Neural progenitor cell (in vitro differentiated cells): ENCODE measurements at places on chromosomes 3 and 15.

GRCh38 chr3:45762647-45763302, 33.6 kb downstream of the SLC6A20 start:
- no peak for DNase-seq

DNA sequence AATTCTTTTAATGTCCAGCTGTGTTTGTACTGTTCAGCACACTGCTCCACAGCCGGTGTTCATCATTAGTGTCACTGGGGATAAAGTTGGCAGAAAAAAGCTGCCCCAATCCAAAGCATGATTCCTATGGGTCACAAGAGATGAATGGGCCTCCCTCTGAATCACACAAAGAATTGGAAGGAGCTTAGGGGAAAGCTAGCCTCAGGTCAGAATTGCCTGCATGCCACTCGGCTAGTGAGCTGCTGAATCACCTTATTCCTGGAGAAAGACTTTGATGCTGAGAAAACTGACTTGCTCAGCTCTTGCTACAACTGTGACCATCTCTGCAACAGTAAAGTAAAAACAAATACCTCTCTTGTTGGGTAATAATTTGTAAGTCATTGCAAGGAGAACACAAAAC, 3.5 kb downstream of the CCK start:
- peak; percentile 82 for DNase-seq

DNA sequence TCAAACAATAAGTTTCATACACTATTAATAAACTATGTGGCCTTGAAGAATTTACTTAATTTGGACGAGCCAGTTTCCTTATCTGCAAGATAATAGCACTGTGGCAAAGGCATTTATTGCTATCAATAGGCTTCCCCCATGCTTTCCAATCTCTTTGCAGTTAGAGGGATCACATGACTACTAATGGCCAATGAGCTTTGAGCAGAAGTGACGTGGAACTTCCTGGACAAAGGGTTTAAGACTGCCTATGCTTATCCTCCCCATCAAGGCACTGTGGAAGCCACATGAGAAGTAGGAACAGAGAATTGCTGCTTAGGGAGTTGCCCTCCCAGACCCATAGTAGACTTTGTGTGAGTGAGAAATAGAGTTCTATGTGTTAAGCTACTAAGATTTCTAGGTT, 16.7 kb upstream of the ZMAT3 start:
- DNase-seq: no peak

DNA sequence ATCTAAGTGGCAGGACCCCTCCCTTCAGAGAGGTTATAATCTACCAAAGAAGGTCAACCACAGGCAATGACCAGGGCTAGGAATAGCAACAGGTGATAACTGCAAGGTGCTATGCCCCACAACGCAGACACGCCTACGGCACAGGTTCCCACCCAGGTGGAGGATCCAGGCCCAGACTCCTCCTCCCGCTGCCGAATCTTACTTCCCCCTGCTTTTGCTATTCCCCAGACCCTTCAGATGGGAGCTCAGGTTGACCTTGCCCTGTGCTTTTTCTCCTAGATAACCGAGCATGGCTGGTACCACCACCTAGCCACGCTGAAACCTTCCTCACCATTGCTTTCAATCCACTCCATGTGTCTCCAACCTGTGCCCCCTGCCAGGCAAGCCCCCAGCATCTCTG, 142.2 kb upstream of the IGF1R start:
- DNase-seq: no peak

- no peak for DNase-seq
These were observed 26.3 kb downstream of the CLDN16 start for GRCh38 chr3:190414297-190414696.

DNA sequence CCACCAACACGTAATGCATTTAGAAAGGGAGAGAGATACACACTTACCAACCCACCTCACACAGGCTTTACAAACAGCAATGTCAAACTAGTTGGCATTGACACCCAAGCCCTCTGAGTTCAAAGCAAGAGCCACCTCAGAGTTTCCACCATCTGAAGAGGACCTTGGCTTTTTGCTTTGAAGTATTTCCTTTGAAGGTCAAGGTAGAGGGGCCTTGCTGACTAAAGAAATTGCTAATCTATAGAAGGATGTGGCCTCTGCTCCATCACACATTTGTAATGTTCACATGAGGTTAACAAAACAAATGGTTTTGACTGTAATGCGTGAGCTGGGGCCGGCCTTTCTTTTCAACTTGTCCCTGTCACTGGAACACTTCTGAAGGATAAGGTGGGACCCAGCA, 117.7 kb downstream of the POLR2M start:
- no peak for DNase-seq

DNA sequence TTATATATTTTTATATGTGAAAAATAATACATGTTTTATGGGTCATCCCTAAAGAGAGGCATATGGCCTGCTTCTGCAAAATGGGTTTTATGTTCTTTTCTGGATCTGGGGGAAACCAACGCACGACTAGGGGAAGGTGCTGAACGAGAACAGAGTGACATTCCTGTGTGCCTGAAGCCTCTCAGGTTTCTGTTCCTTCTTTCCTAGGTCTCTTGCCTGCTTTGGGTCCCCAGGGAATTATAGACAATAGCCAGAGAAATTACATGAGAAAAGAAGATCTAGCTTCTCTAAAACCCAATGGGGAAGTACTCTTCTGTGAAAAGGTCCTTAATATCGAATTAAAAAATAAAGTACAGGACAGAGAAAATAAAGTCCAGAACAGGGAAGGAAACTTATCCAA, 66.5 kb downstream of the IGSF11 start:
- DNase-seq: peak; percentile 30

DNA sequence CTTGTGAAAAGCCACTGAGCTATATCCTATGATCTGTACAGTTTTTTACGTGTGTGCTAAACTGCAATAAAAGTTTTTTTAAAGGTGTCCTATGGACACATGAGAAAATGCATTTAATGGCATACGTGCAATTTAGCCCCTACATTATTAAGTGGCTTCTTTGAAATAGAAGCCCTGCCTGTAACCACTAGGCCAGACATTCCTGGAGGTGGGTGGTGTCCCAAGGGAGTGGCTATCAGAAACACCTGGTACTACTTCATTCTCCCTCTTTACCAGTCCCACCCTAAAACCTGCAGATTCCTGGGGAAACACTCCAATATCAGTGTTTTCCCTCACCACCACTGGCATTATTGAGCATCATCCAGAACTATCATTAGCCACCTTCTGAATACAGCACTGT, 100.0 kb downstream of the OXNAD1 start:
- DNase-seq: no peak

- DNase-seq: no peak
These were observed 46.1 kb downstream of the APBA2 start for GRCh38 chr15:28931828-28932227.

- DNase-seq: no peak
These were observed 28.2 kb downstream of the CLEC3B start for GRCh38 chr3:45054196-45054857.

DNA sequence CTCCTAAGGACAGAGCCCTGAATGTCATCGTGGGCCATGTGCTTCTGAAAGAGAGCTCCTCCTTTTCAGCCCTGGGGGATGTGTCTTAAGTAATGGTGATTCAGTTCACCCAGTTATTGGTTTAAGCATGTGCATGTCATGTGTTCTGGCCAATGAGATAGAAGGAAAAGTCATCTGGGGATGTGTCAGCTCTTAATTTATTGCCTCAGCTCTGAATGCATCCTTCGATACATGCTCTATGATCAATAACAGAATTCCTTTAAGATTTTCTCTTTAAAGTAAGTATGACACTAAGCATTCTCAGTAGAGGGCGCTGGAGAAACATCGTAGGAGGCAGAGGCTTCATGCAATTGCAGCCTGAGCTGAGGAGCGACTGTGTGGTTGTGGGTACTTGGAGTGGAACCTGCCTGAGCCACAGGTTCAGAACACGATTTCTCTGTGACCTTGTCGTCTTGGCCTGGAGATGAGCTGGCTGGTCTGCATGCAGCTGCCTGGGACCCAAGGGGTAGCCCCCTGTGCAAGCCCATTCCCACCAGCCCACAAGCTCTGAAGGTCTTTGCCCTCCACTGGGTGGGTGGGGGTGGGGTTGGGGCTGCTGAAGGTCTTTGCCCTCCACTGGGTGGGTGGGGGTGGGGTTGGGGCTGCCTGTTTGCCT, 69.5 kb downstream of the C3orf38 start:
- DNase-seq: peak; percentile 87
